Activated B cell treated with CpG ODN at 0.5 μM for 24 hours (primary cell): ENCODE measurements at places on chromosomes 3 and 15. TPM values are rescaled to one million over a fixed set of nuclear protein-coding genes. Genes with fewer than 3 reads are reported as not detected.

GRCh38 chr3:58071480-58071971 lies 63.3 kb downstream of the FLNB start:
- no peak for DNase-seq
- no peaks in the 10 kb centered on the region for H3K36me3 ChIP-seq
- peaks cover 21% of the 10 kb centered on the region for H3K4me1 ChIP-seq
- no peak overlapping the region for H3K27ac ChIP-seq
- H3K27me3 ChIP-seq, result no peaks in the 10 kb centered on the region

GRCh38 chr15:76330080-76330680 lies 6.4 kb upstream of the ISL2 start:
- no peak for DNase-seq
- H3K27me3 ChIP-seq, result peaks cover 44% of the 10 kb centered on the region
- H3K27ac ChIP-seq, result no peak overlapping the region
- H3K4me1 ChIP-seq, result peaks cover 5% of the 10 kb centered on the region
- H3K4me3 ChIP-seq, result no peak overlapping the region

DNA sequence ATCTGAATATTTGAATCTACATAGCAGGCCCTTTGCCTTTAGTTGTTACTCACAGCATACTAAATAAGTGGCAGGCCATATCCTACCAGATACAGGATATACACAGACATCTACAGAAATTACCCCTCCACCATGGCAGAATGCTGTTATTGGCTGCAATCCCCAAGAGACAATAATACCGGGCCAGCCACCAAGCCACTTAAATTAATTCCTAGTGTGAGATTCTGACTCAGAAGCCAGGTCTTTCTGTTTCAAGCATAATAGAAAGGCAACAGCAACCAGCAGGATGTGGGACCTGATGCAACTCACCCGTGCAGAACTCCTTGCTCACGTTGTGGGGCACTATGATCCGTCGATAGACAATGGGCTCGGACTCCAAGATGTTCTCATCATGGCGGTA lies 39.8 kb downstream of the CLK3 start:
- H3K36me3 ChIP-seq, result peaks cover 30% of the 10 kb centered on the region
- H3K4me1 ChIP-seq, result peaks cover 31% of the 10 kb centered on the region
- no peak for DNase-seq
- no peak overlapping the region for H3K27ac ChIP-seq

- peaks cover 2% of the 10 kb centered on the region for H3K4me1 ChIP-seq
- DNase-seq, result no peak
- no peaks in the 10 kb centered on the region for H3K27me3 ChIP-seq
- no peaks in the 10 kb centered on the region for H3K36me3 ChIP-seq
- no peak overlapping the region for H3K27ac ChIP-seq
- H3K4me3 ChIP-seq, result no peak overlapping the region
These were observed 333.6 kb upstream of the TBL1XR1 start for GRCh38 chr3:177530908-177531307.

- no peak for DNase-seq
- no peaks in the 10 kb centered on the region for H3K4me1 ChIP-seq
- no peak overlapping the region for H3K27ac ChIP-seq
- H3K36me3 ChIP-seq, result no peaks in the 10 kb centered on the region
These were observed 130.1 kb downstream of the RTP4 start for GRCh38 chr3:187498211-187498724.

GRCh38 chr3:131218196-131218595 lies 163.4 kb upstream of the NUDT16 start:
- no peak overlapping the region for H3K27ac ChIP-seq
- H3K36me3 ChIP-seq, result no peaks in the 10 kb centered on the region
- H3K4me1 ChIP-seq, result no peaks in the 10 kb centered on the region
- no peaks in the 10 kb centered on the region for H3K27me3 ChIP-seq
- H3K4me3 ChIP-seq, result no peak overlapping the region
- DNase-seq, result no peak

- H3K27me3 ChIP-seq, result no peaks in the 10 kb centered on the region
- peak overlapping the region; percentile 89 for H3K4me3 ChIP-seq
- DNase-seq, result peak; percentile 63
- peak overlapping the region; percentile 99 for H3K27ac ChIP-seq
These were observed 6.8 kb downstream of the CSK start for GRCh38 chr15:74788683-74789151.

DNA sequence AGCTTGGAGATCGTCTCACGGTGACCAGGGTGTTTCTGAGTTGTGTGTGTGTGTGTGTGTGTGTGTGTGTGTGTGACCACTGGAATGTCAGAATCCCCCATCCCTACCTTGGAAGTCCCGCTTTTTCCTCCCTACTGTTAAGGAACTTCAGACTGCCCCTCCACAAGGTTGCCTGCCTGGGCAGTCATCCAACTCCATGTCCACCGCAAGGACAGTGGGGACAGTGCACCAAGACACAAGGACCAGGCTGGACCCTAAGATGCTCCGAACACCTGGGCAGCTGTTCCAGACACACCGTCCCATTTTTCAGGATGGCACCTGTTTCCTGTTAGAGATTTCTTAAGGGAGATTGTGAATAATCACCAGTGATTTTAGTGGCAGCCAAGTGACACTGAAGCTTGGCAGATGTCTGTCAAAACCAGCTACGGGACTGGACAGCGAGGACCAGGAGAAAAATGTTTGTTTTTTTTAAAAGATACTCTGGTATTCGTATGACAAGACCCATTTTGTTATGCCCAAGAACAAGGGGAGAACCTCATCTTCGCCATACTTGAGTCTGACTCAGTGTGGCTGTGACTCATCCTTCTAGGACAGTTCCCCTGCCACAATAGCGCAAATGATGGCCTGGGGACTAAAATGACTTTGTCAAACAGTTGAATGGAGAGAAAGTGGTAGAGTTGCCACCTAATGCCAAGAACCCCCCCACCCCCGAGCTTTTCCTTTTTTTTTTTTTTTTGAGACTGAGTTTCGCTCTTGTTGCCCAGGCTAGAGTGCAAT lies 15.5 kb downstream of the PAQR9 start:
- H3K4me3 ChIP-seq, result no peak overlapping the region
- no peak for DNase-seq
- H3K36me3 ChIP-seq, result no peaks in the 10 kb centered on the region
- H3K27me3 ChIP-seq, result peaks cover 47% of the 10 kb centered on the region

The GP5 gene
- 0.18 and 0.22 TPM in 2 replicates for total RNA-seq

The C2CD4A gene
- total RNA-seq, result not detected in 2 replicates
